Inflammatory macrophage (primary cell): ENCODE measurements at places on chromosomes 2 and 18.

- DNase-seq = no peak
Observed at GRCh38 chr2:162967147-162967546, 128.6 kb upstream of the KCNH7 start.

- no peak for DNase-seq
Observed at GRCh38 chr2:233013027-233013461, at the start of gene NGEF. Gene NGEF, minus strand, starts transcription at chr2:233013256. Its CDS starts 38,366 bp downstream, at chr2:232974890.

- DNase-seq = no peak
Observed at GRCh38 chr18:63829886-63830285, 54.7 kb downstream of the SERPINB7 start.

- no peak for DNase-seq
Observed at GRCh38 chr18:79438898-79439627, 43.3 kb downstream of the NFATC1 start.

DNA sequence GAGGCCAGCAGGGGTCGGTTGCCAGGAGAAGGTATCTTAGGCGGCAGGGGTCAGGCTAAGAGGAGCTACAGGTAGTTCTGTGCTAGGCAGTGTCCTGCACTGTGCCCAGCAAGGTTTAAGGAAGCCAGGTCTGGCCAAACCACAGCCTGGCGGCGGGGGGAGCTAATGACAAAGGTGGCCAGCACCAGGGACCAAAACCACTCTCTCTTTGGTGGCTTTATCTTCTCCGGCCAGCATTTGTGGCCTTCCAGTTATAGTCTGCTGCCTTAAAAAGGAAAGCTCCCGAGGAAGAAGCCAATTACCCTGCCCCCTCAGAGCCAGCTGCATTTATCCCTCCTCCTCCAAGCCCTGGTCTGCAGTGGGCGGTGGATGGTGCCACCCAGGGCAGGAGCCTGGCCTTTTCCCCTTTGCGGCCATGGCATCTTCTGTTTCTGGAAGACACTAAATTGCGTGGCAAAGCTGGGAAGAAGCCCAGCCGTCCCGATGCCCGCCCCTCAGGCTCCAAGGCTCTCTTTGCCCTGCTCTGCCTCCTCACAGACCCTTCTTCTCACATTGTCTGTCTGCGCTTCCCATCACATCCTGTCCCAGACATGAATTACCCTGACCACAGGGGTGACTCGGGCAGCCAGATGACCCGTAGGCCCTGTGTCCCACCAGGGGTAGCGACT, 94.6 kb downstream of the EN1 start:
- DNase-seq = no peak

DNA sequence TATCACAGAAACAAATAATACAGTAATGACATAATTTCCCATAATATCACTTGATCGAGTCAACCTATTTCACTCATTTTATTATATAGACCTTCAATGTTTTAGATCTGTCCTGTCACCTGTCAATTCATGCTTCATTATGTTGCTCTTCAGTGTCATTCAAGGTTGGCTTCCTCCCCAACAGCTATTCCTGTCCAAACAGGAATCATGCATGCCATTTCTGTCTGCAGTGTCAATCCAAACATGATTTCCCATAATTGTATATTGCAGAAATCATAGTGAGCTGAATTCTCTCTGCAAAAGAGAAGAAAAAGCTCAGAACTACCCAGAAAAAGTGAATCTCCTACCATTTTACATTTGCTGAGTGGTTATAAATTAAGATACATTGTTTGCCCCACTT, 628.6 kb downstream of the NR4A2 start:
- no peak for DNase-seq

- DNase-seq = no peak
Observed at GRCh38 chr2:201559067-201559710, 84.1 kb downstream of the TMEM237 start.

DNA sequence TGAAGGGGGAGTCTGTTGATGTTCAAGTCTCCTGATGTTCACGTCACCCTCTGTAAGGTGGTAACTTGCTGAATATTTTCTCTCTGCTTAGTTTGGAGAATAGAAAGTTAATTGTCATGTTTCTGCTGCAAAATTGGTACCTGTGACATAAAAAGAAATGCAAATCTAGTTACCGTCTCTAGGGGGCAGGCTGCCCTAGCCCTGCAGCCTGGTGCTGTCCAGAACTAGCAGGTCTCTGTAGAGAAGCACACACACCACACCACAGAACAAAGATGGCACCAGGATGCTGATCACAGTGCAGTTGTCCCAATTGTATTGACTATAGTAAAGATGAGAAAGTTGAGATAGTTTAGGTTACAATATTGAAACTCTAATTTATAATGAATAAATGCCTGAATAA, 47.0 kb downstream of the SLC9A4 start:
- DNase-seq = peak; percentile 66

DNA sequence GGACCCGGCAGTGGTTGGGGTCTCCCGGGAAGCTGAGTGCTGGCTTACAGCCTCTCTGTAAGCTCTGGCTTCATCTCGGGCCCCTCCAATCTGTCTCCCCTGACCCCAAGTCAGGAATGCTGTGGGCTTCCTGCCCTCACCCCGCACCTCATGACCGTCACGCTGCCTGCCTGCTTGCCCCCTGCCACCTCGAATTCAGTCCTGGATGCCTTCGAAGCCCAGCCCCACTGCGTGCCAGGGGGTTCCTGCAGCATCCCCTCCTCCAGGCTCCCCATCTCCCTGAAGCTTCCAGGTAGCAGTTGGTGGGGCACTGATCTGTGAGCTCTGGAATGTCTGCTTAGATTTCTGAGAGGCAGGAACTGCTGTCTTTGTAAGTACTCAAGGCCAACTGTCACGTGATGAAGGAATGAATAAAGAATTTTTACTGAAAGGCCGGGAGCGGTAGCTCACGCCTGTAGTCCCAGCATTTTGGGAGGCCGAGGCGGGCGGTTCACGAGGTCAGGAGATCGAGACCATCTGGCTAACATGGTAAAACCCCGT, 6.5 kb downstream of the CLHC1 start:
- no peak for DNase-seq

- DNase-seq = no peak
Observed at GRCh38 chr2:42049221-42050009, 1.6 kb downstream of the PKDCC start.

DNA sequence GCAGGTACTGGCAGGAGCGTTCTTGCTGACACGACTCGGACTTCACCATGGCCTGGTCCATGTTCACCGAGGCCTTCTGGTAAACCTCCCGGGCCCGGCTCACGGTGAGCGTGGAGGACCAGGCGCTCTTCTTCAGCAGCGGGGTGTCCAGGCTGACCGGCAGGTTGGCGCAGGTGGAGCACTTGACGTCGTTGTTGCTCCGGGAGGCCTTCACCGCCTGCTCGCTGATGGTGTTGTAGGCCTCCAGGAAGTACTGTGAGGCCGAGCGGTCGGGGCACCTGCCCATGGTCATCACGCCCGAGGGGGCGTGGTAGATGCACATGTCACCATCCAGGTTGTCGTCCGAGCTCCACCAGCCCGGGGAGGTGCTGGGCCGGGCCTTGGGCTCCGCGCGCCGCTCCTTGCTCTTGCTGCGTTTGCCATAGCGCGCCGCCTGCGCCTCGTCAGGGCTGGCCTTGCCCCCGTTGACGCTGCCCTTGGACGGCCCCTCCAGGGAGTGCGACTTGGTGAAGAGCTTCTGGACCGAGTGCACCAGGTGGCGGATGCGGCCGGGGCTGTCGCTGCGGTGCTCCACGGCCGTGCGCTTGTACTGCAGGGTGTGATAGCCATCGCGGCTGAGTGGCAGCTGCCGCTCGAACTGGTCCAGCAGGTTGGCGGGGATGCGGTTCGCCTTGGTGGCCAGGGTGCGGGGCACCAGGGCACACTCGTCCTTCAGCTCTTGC, 429.3 kb downstream of the TGIF1 start:
- no peak for DNase-seq

DNA sequence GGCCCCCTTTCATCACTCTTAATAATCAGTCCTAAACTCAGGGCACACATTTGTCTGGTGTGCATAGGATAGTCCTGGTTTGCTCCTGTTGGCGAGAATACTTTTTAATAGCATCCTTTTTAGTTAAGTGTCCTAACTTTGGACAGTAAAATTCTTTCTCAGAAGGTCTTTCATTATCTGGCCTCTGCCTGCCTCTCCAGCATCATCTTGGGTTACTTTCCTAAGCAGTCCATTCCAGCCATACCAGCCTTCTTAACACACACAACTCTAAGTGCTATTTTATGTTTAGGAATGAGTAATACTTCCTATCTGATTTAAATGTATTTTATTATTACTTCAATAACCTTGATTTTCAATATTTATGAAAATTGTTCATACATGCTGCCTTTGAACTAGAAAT, 151.0 kb downstream of the ACOXL start:
- no peak for DNase-seq

DNA sequence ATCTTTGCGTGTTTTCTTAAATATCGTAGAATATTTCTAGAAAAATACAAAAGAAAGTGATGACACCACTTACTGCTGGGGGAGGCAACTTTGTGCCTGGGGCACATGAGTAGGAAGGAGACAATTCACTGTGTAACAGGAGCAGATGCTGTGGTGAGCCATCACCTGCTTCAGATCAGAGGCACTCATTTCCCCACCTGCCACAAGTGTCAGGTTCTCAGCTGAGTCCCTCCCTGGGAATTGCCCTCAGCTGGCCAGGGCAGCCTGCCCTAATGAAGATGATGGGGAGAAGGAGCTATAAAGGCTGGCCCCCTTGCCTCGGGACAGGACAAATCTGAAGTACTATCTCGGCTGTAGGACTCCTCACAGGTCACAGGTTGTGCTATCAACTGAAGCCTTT, 322.8 kb downstream of the STK39 start:
- no peak for DNase-seq

GRCh38 chr2:61238219-61239012, 76.4 kb downstream of the C2orf74 start:
- DNase-seq = no peak

DNA sequence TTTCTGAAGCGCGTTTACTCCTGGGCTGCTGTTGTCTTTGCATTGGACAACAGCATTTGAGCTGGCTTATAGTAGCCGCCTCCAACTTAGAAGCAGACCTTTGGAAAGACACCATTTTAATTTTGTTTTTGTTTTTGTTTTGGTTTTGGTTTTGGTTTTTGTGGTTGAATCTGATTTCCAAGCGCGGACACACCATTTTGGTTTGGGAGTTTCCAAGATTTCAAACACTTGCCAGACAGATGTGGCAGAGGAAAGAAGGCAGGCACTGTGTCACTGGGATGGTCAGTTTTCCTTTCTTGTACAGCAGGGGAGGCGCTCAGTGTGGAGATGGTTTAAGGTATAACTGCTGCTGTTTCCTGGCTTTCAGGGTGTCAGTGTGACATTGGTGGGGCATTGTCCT, 126.8 kb downstream of the LAMA3 start:
- DNase-seq = no peak

DNA sequence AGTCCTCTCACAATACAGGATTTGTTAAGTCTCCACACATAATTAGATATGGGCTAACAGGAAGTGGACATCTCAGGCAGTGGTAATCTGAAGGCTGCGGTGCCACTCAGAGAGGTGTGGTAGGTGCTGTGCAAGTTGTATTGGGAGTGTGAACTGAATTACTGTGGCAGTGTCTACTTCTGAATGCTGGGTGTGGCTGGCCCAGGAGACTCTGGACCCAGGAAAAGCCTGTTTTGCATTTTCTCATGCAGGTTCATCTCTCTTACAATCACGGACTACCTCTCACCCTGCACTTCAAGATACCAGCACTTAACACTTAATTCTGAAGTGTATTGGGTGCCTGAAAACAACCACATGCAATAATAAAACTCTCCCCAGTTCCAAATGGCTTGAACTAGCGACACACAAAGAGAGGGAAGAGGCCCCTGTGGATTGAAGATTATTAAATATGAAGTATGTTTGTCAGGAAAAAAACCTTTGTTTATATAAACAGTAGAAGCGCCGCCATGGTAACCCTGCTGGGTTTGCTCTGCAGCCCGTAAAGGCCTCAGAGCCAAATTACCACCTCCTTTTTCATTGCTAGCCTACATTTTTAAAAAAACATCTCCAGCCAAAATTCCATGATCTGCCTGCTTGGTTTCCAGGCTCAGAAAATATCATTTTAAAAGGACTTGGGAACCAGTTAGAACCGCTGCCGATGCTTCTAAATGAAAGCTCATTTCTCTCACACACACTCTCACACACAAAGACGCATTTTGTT, 77.5 kb downstream of the GFPT1 start:
- no peak for DNase-seq

DNA sequence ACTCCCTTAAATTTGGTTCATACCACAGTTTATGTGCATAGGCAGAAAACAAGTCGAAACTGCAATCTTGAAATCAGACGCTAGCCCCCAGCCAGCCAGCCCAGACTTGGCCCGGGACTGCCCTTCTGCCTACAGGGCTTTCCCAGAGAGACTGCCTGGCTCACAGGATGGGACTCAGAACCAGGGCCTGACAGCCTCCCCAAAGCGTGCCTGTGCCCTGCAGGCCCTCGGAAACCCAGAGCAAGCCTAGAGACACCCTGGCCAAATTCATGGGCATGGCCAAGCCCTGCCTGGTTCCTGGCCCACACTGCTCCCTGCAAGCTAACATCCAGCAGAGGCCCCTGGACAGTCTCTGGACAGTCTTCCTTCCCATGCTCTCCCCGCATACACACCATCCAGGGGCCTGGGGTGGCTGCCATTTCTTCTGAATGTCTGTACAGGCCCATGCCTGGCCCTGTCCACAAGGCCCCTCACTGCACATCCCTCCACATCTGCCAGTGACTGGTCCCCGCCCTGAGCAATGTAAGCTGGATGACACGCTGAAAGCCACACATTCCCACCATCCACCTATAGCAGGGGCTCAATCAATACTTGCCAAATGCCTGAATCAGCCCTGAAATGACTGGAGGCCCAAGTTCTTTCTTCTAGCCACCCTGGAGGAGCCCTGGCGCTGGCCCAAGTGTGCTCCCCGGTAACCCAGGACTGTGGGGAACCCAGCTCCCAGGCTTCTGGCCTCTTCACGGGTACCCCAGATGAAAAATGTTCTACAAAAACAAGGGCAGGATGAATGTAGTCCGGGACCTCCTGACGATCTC, 73.1 kb downstream of the HDAC4 start:
- no peak for DNase-seq

GRCh38 chr2:149037851-149038250, 648 bp upstream of the LYPD6B start:
- DNase-seq = no peak

DNA sequence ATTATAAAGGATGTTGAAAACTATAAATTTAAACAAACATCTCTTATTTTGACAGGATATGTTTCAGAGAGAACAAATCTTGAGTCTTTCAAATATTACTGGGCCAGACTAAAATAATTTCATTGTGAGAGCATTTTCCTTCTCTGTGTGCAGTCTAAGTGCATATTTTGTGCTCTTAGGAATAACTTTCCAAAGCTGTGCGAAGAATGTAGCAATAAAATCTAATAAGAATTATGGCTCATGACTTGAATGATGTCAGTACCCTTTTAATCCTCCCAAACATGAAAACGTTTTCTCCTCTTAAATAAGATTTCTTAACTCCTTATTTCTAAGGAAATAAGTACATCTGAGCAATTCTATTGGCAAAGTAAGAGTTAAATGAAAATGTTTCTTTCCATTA, 76.2 kb upstream of the EFEMP1 start:
- no peak for DNase-seq

GRCh38 chr2:67436221-67436620, 39.1 kb downstream of the ETAA1 start:
- no peak for DNase-seq
